ENCODE measurements at places on chromosomes 7 and 10. TPM values are rescaled to one million over a fixed set of nuclear protein-coding genes. Genes with fewer than 3 reads are reported as not detected.

TRIM56 gene
- total RNA-seq, result 72.3 TPM

SLC16A9 gene
- total RNA-seq, result not detected

ADAM12 gene
- total RNA-seq, result 16.8 TPM

TYW1B gene
- total RNA-seq, result 3.0 TPM

OLAH gene
- not detected for total RNA-seq

ZNF804B gene
- total RNA-seq, result not detected

CABCOCO1 gene
- total RNA-seq, result not detected

CRCP gene
- 37.1 TPM for total RNA-seq

GRID2IP gene
- total RNA-seq, result 1.3 TPM

CNPY1 gene
- total RNA-seq, result not detected

ATP5MK gene
- total RNA-seq, result 230 TPM

OR2A5 gene
- total RNA-seq, result not detected

ZPBP gene
- not detected for total RNA-seq

GPR26 gene
- not detected for total RNA-seq

DNA sequence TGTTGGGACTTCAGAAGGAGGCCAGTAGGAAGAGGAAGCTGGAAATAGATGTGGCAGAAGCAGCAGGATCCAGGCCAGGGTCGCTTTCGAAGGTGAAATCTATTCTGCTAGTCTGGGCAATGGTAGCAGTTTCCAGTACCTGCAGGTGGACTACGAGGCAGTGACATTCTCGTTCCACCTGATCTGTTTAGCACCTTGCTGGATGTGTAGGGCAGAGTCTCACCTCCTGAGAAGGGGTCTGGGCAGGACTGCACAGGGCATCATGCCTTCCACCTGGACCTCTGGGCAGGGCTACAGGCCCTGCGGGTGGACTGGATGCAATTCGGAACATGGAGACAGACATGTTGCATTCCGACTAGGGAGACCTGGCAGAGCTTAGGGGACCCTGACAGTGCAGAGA lies 254.8 kb upstream of the ZNF32 start:
- DNase-seq, result no peak

- no peak for DNase-seq
Observed at GRCh38 chr10:72477463-72477862, 122.7 kb upstream of the DNAJB12 start.

DNA sequence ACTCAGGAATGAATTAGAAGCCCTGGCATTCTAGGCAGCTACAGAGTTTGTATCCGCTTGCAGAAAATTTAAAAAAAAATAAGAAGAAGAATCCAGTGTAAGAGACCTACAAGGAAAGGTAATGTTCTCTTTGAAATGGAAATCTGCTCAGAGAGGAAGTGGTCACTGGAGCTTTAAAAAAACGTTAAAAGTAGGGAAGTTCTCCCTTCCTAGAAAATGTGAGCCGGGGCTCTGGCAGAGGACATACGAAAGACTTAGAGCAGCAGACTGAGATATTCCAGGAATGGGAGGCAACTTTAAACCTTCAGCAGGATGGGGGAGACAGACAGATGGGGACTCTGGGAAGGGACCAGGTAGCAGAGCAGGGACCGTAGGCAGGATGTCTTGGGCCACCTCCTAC lies 149.4 kb upstream of the NPS start:
- no peak for DNase-seq

DNA sequence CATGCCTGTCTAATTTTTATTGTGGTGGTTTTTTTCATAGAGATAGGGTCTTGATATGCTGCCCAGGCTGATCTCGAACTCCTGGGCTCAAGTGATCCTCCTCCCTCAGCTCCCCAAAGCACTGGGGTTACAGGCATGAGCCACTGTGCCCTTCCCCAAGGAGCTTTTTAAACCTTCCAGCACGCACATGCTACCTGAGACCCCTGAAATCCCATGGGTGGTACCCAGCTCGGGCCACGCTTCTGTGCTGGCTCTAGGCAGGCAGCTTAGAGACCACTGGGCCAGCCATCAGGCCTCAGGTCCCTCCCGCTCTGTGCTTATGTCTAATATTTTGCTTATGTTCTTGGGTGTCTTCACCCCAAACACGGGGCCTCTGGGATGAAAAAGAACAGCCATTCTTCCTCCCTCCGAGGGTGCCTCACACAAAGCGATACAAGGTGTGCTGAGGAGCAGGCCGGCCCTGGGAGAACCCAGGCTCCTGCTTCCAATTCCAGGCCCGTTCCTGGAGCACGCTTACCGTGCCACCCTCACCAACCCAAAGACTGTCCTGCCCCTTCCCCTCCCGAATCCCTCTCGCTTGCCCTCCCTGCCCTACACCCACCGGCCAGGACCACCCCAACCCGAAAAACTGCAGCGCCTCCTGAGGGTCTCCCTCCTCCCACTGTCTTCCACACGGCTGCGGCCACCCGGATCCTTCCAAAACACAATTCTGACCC lies 10.9 kb downstream of the SPOCK2 start:
- DNase-seq, result no peak

- no peak for DNase-seq
Observed at GRCh38 chr10:69962746-69963135, 89.9 kb upstream of the MACROH2A2 start.

DNA sequence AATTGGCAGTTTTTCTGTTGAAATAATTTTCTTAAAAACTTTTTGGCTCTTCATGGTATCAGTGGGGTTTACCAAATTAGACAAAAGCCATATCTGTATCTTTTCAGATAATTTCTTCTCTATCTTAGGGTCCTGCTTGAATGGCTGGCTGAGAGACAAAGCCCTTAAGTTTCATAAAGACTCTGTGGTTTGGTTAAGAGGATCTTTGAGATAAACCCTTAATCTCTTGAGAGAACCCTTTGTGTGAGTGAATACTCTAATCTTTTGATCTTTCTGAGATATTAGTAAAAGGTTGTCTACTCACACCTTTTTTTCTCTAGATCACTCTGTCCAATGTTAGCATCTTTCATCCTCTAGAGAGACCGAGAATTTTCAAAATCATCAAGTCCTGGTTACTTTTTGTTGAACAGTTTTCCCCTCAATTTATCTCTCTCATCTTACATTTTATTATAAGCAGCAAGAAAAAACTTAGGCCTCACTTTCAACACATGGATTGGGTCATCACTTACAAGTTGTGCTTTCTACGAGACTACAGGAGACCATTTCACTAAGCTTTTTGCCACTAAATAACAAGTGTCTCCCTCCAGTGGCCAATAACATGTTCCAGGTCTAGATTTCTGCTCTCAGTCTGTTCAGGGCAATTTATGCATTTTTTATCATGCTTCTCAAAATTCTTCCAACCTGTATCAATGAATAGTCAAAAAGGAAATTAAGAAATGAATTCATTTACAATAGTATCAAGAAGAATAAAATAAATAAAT lies 28.4 kb downstream of the DNAJC9 start:
- DNase-seq, result no peak

- no peak for DNase-seq
Observed at GRCh38 chr7:22776964-22777363, 45.7 kb downstream of the TOMM7 start.

DNA sequence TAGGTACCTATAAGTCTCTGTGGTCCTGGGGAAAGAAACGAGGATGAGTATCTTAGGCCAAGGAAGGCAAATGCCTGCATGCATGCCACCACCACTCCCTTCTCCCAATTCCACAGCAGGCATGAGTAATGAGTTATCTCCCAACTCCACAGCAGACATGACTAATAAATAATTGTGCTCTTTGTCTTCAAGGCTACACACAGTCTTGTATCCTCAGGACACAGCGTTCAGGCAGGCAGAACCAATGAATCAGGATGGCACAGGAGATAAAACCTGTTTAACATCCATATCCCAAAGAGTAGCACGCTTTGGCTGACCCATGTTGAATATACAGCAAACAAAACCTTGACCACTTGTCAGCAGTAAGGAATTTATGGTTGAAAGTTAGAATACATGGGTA lies 229.7 kb upstream of the NFE2L3 start:
- peak; percentile 65 for DNase-seq

GRCh38 chr7:123601530-123601929 lies at the start of gene ASB15:
TSS of gene ASB15 (plus strand) at chr7:123601821. CDS start at chr7:123614503, 12,682 bp downstream.
- no peak for DNase-seq

DNA sequence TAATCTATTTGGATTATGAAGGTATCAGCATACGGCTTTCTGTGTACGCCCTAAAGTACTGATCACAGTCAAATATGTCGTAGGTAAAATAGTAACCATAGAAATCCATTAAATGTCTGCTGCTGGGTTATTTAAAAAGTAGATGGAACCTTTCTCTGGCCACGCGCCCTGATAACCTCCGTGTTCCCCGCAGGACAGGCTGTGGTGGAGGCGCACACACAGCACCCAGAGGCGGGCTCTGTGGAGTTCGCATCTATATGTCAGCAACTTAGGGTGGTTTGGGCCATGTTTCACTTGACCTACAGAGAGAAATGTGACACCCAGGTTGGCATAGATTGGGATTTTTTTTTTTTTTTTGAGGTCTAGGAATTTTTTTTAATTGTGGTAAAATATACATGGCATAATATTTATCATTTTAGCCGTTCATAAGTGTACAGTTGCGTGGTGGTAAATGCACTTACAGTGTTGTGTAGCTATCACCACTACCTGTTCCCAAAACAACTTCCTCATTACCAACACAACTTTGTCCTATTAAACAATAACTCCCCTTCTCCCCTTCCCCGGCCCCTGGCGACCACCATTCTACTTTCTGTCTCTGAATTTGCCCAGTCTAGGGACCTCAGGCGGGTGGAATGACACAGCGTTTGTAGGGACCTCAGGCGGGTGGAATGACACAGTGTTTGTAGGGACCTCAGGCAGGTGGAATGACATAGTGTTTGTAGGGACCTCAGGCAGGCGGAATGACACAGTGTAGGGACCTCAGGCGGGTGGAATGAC lies 15.4 kb downstream of the PPP2R2D start:
- no peak for DNase-seq

- no peak for DNase-seq
Observed at GRCh38 chr7:89661876-89662275, 492.4 kb upstream of the STEAP1 start.

- DNase-seq, result no peak
Observed at GRCh38 chr7:115630049-115630448, 400.5 kb downstream of the TFEC start.

- DNase-seq, result no peak
Observed at GRCh38 chr7:155265961-155266360, 31.7 kb upstream of the INSIG1 start.

DNA sequence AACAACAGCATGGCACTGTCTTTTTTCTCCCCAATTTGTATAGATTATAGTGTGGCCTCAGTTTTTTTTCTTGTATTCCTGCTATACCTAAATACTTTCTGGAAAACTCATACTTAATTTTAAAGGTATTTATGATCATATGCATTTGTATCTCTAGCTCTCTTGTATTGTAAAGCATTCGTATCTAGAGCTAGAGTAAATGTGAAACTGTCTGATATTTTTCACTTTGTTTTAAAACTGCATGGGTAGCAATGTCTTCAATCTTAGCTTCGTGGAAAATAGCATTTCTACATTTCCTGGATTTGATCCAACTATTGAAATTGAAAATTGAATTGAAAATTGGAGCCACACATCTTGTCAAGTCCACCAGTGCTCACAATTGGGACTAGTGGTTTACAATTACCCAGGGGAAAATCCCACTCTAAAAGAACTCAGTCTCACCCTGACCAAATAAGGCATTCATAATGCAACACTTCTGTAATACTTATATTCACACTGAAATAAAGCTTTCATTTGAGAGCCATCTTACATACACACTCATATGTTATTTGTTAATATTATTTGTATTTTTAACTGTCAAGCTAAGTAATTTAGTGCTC lies 51.3 kb upstream of the KLF6 start:
- DNase-seq, result no peak

- DNase-seq, result peak; percentile 20
Observed at GRCh38 chr7:151871904-151872303, 5.0 kb downstream of the PRKAG2 start.

- DNase-seq, result no peak
Observed at GRCh38 chr10:48449501-48450232, 143.2 kb downstream of the MAPK8 start.

GRCh38 chr7:99597762-99598501 lies at the start of gene TMEM225B:
TSS of gene TMEM225B (plus strand) at chr7:99598267. CDS start at chr7:99604389, 6,122 bp downstream.
- no peak for DNase-seq

- DNase-seq, result no peak
Observed at GRCh38 chr10:61815496-61815895, 86.0 kb upstream of the ARID5B start.

GRCh38 chr7:142454862-142455261 lies 197.0 kb upstream of the PRSS58 start:
- no peak for DNase-seq

GRCh38 chr7:86991771-86992191 lies 67.7 kb downstream of the ELAPOR2 start:
- no peak for DNase-seq

- DNase-seq, result no peak
Observed at GRCh38 chr10:46326066-46326465, 39.3 kb downstream of the ANTXRL start.

- DNase-seq, result no peak
Observed at GRCh38 chr10:91557651-91558111, 75.2 kb downstream of the PPP1R3C start.

GRCh38 chr7:72017756-72018155 lies 394.4 kb downstream of the CALN1 start:
- DNase-seq, result no peak

GRCh38 chr7:149459540-149460452 lies 1.1 kb downstream of the ZNF777 start:
- DNase-seq, result no peak

DNA sequence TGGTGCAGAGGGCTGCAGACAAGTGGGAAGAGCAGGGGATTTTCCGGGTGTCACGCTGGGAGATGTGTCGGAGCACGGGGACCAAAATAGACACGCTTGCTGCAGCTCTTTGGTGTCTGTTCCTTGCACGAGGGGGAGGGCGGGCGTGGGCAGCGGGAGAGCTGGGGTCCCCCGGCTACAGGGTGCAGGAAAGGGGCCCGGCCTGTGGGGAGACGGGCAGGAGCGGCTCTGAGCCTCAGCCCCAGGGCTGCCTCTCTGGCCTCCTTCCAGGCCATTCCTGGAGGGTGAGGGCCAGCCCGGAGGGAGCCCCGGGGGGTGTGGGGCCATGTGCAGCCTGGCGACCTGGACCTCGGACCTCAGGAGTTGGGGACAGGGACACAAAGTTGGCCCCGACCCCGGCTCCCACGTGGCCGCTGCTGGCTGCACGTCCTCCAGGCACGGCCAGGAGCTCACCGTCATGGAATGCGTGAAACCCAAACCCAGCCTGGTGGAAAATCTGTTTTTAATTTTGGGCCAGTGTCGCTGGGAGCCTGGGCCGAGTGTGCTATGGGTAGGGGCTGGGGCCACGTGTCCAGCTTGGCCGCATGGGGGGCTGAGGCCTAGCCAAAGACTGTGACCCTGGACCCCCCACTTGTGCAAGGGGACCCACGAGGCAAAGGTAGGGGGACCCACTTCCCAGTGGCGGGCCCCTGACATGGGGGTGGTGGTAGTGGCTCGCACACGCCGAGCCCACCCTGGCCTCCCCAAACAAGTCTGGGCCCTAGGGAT lies 6.6 kb downstream of the TTYH3 start:
- DNase-seq, result no peak
